K562 (cell line): ENCODE measurements at places on chromosomes 5 and 9. TPM values are rescaled to one million over a fixed set of nuclear protein-coding genes. Genes with fewer than 3 reads are reported as not detected.

Gene CCDC107
- 7.0 and 9.7 TPM in 2 replicates for total RNA-seq

Gene SOHLH1
- 0.29 TPM in 1 of 2 replicates, not detected in the other for total RNA-seq

Gene CCDC187
- 0.02 TPM in 1 of 2 replicates, not detected in the other for total RNA-seq

DNA sequence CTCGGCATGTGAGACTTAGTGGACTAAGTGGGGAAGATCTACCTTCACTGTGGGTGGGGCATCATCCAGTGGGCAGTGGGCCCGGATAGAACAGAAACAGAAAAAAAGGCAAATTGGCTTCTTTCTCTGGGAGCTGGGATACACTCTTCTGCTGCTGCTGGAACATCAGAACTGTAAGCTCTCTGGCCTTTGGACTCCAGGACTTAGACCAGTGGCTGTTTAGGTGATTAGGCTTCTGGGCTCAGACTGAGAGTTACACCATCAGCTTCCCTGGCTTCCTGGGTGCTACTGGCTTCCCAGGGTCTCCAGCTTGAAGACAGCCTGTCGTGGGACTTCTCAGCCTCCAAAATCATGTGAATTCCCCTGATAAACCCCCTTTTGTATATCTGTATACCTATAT lies 122.7 kb upstream of the SLC28A3 start:
- DNase-seq = no peak

DNA sequence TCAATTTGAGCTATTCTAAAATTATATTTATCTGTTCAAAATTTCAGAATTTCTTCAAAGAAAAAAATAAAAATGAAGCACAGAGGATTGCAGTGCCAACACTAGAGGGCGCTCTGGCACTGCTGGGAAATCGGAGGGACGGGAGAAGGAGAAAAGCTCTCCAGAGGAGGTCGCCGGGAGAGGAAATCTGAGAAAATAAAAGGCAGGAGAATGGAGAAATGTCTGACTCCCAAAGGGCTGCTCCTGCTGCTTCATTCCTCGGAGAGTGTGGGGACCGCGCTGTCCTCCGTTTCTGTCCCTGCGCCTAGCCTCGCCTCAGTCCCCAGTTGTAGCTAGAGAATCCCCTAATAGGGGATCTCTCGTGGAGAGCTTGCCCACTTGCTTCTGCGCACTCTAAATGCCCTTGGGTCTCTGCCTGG lies 40.0 kb upstream of the ARSB start:
- peak; percentile 63 for DNase-seq

- DNase-seq = no peak
Measured at GRCh38 chr5:160976181-160976580, 124.2 kb upstream of the ATP10B start.

- no peak for DNase-seq
Measured at GRCh38 chr9:4740388-4740637, 689 bp downstream of the AK3 start.

DNA sequence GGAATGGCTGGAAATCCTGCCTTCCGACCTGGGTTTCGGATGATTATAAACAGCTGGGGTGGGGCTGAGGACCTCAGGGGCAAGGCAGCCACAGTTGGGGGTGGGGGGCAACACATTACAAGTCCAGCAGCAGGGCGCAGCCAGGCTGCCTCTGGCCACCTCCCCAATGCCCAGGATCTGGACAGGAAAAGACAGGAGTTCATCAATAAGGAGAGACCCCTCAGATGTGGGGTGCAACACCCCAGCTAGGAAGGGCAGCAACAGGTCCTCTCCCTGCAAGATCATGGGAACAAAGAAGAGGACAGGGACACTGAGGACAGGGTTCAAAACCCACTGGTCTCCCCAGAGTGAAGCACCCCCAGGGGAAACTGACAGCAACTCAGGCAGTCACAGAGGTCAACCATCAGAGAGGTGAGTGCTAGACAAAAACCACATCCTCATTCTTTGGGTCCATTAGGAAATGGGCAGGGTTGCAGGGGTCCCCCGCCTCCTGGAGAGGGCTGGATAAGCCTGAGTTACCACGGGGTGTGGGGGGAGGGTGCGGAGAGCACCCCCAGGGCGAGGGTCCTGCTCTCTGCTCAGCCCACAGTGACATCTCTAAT lies 33.5 kb downstream of the SEMA4D start:
- DNase-seq = no peak

GRCh38 chr5:119031011-119031886 lies 39.6 kb upstream of the DMXL1 start:
- no peak for DNase-seq

- DNase-seq = no peak
Measured at GRCh38 chr5:78631931-78632330, 16.6 kb downstream of the LHFPL2 start.
